ENCODE measurements at places on chromosomes 4 and X. TPM values are rescaled to one million over a fixed set of nuclear protein-coding genes. Genes with fewer than 3 reads are reported as not detected.

- no peak for DNase-seq
These were observed 2.6 kb upstream of the ZFP42 start for GRCh38 chr4:187992971-187993370.

DNA sequence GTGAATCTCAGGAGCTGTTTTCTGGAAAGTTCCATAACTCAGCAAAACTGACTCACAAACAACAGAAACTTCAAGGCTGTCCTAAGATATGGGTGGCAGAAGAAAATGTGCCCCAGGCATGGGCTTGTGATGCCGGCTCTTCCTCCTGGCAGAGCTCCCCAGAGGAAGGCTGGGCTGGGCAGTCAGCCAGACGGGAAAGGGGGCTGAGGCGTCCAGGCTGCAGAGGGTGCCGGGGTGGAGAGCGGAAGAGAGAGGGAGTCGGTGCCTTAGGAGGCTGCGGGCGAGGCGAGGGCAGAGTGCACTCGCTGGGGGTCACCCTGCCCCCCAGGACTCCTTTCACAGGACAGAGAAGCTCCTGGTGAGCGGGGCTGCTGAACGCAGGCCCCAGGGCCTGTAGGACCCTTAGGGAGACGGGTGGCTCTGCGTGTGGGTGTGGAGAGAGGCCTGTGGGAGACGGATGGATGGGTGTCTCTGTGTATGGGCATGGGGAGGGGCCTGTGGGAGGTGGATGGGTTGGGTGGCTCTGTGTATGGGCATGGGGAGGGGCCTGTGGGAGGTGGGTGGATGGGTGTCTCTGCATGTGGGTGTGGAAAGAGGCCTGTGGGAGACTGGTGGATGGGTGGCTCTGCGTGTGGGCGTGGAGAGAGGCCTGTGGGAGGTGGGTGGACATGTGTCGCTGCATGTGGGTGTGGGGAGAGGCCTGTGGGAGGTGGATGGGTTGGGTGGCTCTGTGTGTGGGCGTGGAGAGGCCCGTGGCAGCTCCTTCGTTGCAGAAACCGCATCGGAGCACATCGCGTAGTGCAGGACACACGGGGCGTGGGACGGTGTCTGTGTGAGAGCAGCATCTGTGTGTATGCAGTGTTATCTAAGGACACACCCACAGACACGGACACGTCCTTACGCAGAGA is 15.9 kb downstream of the PCGF3 start:
- DNase-seq = no peak

Gene MAGEB3
- total RNA-seq = not detected

- no peak for DNase-seq
These were observed 265.7 kb downstream of the IQCM start for GRCh38 chr4:149549911-149550310.

- no peak for DNase-seq
These were observed 56.9 kb downstream of the MAD2L1 start for GRCh38 chr4:120009731-120010130.

DNA sequence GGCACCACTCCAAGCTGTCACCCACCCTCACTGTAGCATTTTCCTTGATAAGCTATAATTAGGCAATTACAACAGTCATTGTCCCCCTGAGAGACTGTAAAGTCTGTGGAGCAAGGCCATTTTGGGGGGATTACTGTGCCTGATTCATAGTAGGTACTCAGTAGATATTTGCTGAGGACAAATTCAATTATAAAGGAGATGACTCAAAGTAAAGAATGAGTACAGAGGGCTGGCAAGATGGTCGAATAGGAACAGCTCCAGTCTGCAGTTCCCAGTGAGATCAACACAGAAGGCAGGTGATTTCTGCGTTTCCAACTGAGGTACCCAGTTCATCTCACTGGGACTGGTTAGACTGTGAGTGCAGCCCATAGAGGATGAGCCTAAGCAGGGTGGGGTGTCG is 42.0 kb downstream of the MAOB start:
- no peak for DNase-seq

DNA sequence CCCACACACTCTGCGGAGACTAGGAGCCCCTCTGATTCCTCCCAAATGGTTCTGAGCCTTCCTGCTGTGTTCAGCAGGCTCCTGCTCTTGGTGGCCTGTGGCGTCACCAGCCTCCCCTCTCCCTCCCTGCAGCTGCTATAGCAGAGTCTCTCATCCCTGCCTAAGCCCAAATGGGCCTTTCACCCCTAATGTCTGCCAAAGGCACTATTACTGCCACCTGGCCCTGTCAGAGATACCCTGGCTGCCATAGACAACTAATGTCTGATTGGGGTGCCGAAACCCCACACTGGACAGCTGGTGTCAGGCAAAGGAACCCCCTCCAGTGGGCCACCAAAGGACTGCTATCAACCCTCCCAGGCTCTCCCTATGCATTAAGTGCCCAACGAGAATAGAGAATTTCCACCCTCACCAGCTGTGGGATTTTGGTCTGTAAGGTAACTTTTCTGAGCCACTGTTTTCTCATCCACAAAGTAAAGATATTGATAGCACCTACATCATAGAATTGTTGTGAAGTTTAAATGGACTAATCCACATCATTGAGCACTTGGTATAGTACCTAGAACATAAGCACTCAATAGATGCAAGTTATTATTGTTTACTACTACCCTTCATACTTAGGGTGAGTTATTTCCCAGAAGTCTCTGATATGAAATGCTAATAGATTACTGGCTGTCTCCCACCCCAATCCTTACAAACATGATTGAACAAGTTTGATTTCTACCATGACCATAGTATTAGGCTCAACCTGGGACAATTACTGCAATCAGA is 421.3 kb downstream of the MID1IP1 start:
- DNase-seq = no peak

GRCh38 chr4:15364183-15364582 is 63.6 kb upstream of the C1QTNF7 start:
- no peak for DNase-seq

- no peak for DNase-seq
These were observed 34.7 kb downstream of the RTL3 start for GRCh38 chrX:78624426-78624825.

GRCh38 chrX:136639506-136640176 is 8.3 kb upstream of the CD40LG start:
- no peak for DNase-seq

GRCh38 chr4:20252656-20253282 is 1.1 kb downstream of the SLIT2 start:
- no peak for DNase-seq

- DNase-seq = no peak
These were observed 82.2 kb downstream of the STOX2 start for GRCh38 chr4:183986971-183987946.

Gene CMC4
- total RNA-seq = 34.2 TPM

Gene DMP1
- not detected for total RNA-seq

Gene IRS4
- not detected for total RNA-seq

Gene ZMAT1
- 5.1 TPM for total RNA-seq

GRCh38 chr4:111681751-111682150 is 463.5 kb upstream of the FAM241A start:
- no peak for DNase-seq

Gene TCEAL2
- 27.0 TPM for total RNA-seq

DNA sequence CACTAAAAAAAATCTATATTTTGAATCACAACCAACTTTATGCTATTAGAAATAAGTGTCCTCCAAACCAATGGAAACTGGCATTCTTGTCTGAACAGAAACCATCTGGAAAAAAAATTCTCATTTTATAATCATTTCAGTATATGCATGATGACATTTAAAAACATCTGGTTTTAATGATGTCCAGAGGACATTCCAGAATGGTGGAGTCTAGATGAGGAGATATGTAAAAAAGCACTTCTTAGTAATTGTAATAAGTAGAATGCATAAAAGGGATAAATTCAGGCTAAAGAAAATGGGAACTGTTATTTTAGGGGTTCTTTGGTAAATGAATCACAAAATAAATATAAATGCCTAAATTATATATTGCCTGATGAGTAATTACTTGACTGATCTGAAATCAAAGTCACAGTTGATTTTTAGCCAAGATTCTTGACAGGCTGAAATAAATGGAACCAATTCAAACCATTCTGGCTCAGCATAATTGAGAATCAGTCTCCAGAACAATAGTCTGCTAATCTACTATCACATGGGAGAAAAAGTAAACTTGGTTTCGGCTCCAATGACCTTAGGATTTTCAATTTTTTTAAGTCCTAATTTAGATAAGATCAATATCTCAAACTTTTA is 636.6 kb downstream of the FAT4 start:
- no peak for DNase-seq

DNA sequence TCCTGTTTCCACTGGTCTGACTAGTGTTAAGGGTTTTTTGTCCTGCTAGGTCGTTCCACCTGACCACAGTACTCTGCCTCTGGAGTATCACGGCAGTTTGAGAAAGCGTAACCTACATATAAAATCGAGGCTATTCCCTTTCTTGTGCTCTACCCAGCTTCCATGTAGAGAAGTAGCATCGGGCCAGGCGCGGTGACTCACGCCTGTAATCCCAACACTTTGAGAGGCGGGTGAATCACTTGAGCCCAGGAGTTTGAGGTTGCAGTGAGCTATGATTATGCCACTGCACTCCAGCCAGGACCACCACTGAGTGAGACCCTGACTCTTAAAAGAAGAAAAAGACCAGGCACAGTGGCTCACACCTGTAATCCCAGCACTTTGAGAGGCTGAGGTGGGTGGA is 7.5 kb downstream of the PPEF1 start:
- DNase-seq = no peak

Gene CEP135
- total RNA-seq = 3.5 TPM

DNA sequence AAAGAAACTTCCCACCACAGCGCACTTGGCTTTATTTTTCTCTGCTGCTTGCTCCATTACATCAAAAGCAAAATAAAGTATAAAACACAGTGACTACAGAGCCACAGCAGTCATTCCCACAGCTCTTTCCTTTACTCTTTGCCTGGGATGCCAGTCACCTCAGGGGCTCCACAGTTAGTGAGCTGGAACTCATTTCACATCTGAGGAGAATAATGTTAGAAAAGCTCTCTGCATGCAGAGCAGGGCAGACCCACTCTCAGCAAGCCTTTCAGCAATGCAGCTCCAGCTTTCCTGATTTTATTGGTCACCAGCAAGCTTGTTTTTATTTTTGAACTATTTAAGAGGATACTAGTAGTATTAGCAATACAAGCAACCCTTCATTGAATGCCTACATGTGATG is 13.8 kb downstream of the GRXCR1 start:
- no peak for DNase-seq

Gene NIPAL1
- total RNA-seq = 0.33 TPM

Gene FGA
- total RNA-seq = not detected

GRCh38 chr4:22241415-22241814 is 274.5 kb downstream of the ADGRA3 start:
- no peak for DNase-seq

Gene CT45A2
- not detected for total RNA-seq

Gene DDX53
- total RNA-seq = not detected

- no peak for DNase-seq
These were observed 6.7 kb downstream of the TCEAL1 start for GRCh38 chrX:103635436-103635835.

DNA sequence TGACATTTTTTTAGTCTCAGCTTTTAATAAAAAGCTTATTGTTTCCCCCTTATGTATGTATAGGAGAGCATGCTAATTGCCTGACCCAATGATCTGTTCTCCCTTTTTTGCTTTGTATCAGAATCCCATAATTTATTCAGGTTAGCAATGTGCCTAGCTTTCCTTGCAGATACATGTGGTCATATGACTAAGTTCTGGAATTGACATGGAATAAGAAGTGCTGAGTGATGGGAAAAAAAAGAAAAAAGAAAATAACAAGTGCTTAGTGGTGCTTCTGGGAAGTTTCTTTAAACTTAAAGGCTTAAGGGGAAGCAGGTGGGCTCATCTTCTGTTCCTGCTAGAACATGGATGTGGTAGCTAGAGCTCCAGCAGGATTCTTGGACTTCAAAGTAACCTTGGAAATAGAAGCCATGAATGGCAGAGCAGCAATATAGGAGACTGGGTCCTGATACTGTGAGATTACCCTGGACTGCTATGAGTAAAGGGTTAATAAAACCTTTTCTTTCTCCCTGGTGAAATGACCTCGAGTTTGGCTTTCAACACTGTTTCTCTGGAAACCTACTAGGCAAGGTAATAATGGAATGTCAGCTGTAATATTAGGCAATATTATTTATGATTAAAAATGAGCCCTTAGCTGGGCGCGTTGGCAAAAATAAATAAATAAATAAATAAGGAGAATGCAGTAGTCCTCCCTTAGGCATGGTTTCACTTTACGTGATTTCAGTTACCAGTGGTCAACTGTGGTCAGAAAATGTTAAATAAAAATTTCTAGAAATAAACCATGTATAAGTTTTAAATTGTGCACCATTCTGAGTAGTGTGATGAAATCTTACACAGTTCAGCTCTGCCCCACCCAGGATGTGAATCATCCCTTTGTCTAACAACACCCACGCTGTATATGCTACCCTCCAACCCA is 16.7 kb upstream of the RBM41 start:
- no peak for DNase-seq

DNA sequence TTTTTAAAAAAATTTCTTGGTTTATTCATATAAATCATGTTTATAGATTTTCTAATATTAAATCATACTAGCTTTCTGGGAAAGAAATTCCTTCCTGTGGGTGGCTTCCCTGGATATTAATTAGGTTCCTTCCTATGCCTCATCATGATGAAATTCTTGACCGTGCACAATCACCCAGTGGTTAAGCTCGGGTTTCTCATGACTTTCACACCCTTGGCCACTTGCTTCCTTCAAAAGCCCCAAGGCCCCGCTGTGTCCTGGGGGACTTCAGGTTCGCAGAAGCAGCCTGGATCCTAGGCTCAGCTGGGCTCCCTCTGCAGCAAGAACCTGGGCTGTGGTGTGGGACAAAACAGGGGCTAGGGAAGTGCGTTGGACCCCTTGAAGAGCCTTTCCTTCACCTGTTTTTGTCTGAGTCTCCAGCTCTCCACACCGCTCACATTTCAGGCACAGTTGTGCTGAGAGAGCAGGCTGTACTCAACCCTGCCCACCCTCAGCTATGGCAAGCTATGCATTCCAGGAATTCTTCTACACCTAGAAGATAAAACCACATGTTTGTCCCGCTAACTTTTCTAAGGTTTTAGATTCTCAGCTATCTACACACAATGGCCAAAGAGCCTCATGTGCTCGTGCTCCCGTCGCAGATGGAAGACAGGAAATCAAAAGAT is 48.9 kb upstream of the TMSB15B start:
- DNase-seq = no peak

- DNase-seq = no peak
These were observed 13.2 kb upstream of the FAM3A start for GRCh38 chrX:154529206-154529612.

DNA sequence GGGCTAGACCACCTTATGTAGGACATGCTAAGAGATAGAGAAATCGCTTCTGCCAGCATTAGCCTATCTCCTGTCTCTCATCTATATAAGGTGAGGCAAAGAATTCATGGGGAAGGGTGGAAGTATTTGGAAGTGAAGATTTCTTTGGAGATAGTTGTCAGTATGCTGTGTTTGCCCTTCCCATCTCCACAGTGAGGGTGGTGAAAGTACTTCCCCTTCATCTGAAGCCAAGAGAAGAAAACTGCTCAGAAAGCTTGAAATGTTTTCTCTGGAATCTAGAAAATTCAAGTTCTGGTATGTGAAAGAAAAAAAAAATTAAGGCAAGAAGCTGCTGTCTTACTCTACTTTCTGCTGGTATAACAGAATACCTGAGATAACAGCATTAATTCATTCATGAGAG is 12.3 kb upstream of the ADH5 start:
- no peak for DNase-seq

GRCh38 chr4:128812442-128813235 is 3.1 kb downstream of the JADE1 start:
- no peak for DNase-seq

Measured in esophagus muscularis mucosa (tissue), 4 donors.